Fibroblast of skin of abdomen (primary cell): ENCODE measurements at places on chromosomes 7 and 10.

GRCh38 chr7:74275401-74275881 lies 13.8 kb upstream of the CLIP2 start:
- no peak for DNase-seq

- no peak for DNase-seq
These were observed 61.8 kb downstream of the LGI1 start for GRCh38 chr10:93819520-93819919.

GRCh38 chr10:1575481-1576244 lies 161.7 kb downstream of the ADARB2 start:
- DNase-seq = no peak

GRCh38 chr10:66218981-66219587 lies 706.8 kb upstream of the LRRTM3 start:
- DNase-seq = peak; percentile 7
